Ovary (tissue), 10 donors: ENCODE measurements at places on chromosomes 7 and 10. TPM values are rescaled to one million over a fixed set of nuclear protein-coding genes. Genes with fewer than 3 reads are reported as not detected.

The SNCG gene
- total RNA-seq: 76.1 TPM

GRCh38 chr7:129149511-129149910 is 5.0 kb downstream of the TSPAN33 start:
- H3K4me1 ChIP-seq: peaks cover 20% of the 10 kb centered on the region
- H3K4me3 ChIP-seq: no peak overlapping the region
- no peaks in the 10 kb centered on the region for H3K27me3 ChIP-seq

- H3K4me1 ChIP-seq: no peaks in the 10 kb centered on the region
- H3K4me3 ChIP-seq: no peak overlapping the region
- DNase-seq: no peak
- H3K27me3 ChIP-seq: no peaks in the 10 kb centered on the region
- H3K36me3 ChIP-seq: no peaks in the 10 kb centered on the region
Measured at GRCh38 chr7:119065966-119066365, 841.5 kb downstream of the ANKRD7 start.

The HGF gene
- 4.6 TPM for total RNA-seq

The HIF1AN gene
- total RNA-seq: 11.7 TPM
